ENCODE measurements at places on chromosomes 3 and 15.

- DNase-seq, result no peak
Observed at GRCh38 chr3:50415816-50416215, 56.5 kb upstream of the TMEM115 start.

DNA sequence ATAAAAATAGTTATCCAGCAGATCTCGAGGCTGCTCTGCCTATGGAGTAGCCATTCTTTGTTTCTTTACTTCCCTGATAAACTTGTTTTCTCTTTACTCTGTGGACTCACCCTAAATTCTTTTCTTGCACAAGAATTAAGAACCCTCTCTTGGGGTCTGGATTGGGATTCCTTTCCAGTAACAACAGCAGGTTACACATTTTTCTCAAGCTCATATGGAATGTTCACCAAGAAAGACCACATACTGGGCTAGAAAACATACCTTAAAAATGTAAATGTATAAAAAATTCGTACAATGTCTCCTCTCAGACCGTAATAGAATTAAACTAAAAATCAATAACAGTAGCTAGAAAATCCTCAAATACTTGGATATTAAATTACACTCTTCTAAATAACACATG is 299.2 kb downstream of the CNTN3 start:
- no peak for DNase-seq

DNA sequence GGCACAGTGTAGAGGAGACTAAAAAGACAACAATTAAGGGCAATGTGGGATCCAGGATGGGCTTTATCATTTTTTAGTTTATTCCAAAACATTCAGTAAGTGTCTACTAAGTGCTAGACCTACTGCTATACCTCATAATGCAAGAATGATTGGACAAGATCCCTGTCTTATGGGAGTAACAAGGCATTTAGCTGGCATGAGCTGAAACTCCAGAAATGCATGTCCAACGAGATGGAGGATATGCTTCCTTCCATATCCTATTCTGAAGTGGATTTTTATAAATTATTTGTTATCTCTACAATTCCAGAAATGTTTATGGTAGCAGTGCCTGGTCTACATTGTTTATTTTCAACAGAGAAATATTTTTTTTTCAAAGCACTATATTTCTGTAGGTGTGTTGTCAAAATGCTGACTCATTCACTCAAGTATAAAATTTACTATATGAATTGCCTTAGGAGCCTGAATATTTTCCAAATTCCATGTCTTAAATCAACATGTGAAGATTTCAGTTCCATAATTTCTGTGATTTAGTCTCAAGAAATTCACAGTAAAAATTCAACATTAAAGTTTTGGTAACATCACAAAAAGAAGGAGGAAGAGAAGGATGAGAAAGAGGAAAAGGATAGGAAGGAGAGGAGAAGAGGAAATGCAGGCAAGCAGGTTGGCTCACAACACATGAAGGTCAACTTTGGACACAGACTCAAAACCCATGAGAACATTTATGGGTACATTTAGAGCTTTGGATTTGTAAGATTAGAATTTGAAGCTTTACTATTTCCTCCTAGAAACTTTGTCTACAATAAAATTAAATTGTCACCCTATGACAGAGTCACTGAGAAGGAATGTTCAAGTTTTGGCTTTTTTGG is 88.6 kb downstream of the P3H2 start:
- no peak for DNase-seq

GRCh38 chr15:86040356-86041033 is 39.2 kb upstream of the AGBL1 start:
- no peak for DNase-seq

Data from AG08396 (cell line).